ENCODE measurements at places on chromosomes 1 and 21.

DNA sequence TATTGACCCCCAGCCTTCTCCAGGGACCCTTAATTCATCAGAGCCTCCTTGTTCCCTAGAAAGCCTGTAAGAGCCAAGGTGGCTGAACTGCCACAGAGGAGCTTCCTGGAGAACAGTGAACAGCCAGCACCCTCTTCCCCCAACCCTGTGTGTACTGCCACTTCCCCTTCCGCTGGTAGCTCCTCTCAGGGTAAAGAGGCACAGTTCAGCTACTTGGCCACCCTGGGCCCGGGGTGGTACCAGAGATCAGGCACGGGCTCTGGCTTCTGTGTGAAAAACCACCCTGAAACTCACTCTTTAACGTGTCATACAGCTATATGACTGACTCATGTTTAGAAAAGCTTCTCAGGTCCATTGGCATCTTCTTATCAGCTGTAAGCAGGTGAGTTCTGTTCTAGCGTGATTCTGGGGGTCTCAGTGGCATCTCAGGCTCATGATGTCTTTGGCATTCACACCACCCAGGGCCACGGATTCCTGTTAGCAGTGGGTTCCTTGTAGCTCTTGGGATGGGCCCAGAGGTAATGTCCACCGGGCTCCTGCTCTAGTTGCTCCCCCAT lies 22.4 kb downstream of the ARMH1 start:
- DNase-seq = no peak

- DNase-seq = no peak
These were observed 38.4 kb upstream of the GPR25 start for GRCh38 chr1:200834383-200834782.

- DNase-seq = no peak
These were observed 623 bp upstream of the BGLAP start for GRCh38 chr1:156241311-156241811.

DNA sequence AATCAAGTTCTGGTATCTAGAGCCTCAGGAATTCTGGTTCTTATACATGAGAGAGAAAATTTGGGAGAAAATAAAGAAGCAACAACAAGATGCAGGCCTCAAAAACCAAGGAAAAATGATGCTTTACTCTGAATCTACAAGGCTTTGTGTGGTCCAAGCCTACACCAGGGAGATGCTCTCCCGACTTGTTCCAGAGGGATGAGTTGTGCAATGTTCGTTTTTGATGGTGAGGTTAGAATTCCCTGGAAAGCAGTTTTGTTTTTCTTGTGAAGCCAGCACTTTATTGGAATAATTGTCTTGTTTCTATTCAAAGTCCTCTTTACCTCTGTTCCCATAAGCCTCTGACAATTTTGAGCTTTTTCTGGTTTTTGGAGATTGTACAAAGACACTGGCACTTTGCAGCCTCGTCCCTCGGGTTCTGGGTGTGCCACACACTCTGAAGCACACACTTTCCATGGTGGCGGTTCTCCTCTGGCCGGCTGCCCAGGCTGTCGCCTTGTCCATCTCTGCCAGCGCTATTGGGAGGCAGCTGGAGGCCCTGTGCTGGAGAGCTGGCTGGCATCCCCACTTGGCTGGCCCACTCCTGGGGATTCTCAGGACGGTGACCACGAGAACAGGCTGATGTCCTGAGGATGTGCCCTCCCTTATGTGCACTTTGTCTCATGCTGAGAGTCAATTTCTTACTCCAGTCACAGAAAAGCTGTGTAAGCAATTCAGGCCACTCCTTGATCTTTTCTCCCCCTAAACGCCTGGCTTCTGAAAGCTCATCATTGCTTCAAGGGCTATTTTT lies 70.2 kb downstream of the EDEM3 start:
- DNase-seq = no peak

- DNase-seq = no peak
These were observed 172.7 kb upstream of the COA6 start for GRCh38 chr1:234200566-234200965.

GRCh38 chr1:200139661-200140250 lies 112.2 kb downstream of the NR5A2 start:
- peak; percentile 16 for DNase-seq

GRCh38 chr1:108712606-108713150 lies at the start of gene FNDC7:
Gene FNDC7, plus strand, starts transcription at chr1:108712908. Its CDS starts 26 bp downstream, at chr1:108712934.
- DNase-seq = no peak

DNA sequence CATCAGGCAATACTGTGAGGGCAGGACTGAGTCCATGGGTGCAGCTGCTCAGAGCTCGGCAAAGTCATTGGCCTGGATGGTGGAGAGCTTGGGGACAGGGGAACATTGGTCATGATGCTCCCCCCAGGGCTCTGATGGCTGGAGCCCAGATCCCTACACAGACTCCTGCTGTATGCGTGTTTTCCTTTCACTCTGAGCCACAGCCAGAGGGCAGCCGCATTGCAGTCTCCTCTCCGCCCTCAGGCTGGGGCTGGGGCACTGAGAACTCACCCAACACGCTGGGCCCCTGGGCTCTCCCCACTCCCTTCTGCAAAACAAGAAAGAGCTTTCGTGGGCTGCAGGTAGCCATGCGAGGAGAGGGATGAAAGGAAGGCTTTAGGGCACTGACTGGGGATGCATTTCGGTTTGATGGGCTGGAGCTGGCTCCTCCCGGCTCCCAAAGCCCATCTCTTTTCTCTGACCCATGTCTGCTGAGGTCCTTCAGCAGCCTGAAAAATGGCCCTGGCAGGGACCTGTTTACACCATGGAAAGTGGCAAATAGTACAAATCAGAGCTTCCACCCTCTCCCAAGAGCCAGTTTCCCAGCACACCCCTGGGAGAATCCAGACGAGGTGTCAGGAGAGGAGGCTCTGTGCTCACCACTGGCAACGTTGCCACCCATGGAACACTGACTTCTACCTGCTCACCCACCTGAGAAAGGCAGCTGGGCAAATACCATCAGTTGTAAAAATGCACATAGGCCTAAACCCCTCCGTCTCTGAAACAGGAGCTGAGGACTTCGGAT lies 43.8 kb downstream of the CAPN2 start:
- no peak for DNase-seq

DNA sequence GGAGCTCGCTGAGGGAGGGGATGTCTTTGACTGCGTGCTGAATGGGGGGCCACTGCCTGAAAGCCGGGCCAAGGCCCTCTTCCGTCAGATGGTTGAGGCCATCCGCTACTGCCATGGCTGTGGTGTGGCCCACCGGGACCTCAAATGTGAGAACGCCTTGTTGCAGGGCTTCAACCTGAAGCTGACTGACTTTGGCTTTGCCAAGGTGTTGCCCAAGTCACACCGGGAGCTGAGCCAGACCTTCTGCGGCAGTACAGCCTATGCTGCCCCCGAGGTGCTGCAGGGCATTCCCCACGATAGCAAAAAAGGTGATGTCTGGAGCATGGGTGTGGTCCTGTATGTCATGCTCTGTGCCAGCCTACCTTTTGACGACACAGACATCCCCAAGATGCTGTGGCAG lies 1.4 kb downstream of the TSSK3 start:
- DNase-seq = no peak

DNA sequence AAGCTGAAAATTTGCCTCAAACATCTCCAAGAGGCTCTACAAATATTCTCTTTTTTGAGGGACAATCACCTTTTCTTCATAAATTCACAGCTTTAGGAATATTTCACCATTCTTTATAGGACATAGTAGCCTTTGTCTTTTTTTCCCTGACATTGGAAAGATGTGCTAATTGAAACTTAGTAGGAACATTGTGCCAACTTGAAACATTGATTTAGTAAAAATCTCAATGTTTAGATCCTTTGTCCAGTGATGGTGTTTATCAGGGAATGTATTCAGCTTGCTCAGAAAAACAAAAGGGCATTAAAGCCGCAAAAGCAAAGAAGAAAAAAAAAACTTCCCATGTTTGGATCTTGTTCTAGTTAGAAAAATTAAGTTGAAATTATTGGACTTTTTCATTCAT lies 52.1 kb downstream of the DPT start:
- no peak for DNase-seq

GRCh38 chr21:16169102-16169511 lies 439.3 kb downstream of the USP25 start:
- DNase-seq = no peak

DNA sequence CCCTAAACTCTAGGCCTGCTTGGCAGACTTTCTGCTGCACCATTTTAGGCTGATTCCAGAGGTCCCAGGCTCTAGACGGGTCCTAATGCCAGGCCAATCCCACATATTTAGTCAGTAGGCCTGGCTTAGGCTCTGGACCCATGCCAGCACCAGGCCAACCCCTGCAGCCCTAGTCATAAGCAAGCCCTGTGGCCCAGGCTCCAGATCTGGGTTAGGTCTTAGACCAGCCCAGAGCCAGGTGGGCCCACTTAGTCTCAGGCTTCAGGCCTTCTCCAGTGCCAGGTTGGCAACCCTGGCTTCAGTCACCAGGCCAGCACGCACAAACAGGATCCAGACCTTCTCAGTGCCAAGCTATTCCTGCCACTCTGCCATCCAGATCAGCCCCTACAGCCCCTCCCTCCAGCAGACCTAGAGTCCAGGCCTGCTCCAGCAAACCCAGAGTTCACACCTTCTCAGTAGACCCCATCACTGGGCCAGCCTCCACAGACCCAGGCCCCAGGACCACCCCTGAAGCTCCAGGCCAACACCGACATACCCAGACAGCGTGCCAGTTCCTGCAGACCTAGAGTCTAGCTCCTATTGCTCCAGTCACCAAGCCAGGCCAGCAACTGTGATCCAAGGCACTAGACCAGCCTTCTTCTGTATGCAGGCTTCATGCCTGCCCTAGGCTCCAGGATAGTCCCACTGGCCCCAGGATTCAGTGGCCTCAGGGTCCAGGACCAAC lies 467.6 kb downstream of the RWDD3 start:
- no peak for DNase-seq

GRCh38 chr1:228798035-228798434 lies 62.8 kb downstream of the RHOU start:
- no peak for DNase-seq

DNA sequence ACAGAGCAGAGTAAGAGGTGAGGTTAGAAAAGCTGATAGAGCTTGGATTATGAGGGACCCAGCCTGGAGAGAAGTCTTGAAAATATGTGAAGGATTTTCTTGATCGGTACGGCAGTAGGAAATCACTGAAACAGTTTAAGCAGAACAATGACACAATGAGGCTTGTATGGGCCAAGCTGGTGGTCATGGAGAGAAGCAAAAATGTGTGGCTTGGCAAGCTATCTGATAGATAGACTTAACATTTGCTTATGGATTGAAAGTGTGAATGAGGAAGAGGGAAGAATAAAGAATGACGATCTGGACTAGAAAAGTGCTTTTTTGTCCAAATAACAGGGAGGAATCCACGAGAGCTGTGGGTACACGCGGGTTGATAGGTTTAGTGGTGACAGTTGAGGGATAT lies 15.4 kb upstream of the XPR1 start:
- DNase-seq = no peak

DNA sequence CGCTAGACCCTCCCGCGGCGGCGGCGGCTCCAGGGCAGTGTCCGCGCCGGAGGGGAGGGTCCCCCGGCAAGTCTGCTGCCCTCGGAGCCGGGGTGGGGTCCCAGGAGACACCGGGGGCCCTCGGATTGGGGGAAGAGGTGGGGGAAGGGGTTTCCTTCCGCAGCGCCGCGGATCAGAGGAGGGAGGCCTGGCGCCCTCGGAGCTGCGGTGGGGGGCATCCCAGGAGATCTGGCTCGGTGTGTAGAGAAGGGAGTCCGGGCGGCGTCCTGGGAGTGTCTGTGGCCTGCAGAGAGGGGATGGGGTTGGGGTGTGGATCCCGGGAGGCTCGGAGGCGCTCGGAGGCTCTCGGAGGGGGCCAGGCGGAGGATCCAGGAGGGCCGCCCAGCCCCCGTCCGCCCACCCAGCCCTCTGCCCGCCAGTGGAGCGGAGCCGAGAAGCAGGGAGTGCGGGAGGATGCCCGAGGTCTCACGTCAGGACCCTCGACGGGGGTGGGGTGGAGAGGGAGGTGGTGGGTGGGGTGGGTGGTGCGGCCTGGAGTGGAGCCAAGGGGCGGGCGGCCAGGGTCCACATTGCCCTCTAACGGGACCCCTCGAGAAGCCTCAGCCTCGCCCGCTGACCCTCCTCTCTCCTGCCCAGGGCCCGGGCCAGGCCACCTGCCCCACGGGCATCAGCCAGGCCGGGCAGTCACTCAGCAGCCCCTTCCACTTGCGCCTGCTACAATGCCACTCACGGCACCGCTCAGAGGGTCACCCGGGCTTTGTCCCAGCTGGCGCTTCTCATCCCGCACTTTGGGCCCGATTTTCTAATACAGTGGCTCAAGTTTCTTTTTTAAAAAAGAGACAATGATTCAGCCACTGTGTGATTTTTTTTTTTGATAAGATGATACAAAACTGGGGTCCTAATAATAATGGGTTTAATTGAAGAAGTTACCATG lies 60.2 kb upstream of the ARHGEF16 start:
- DNase-seq = no peak

GRCh38 chr1:99363531-99363930 lies 99.2 kb downstream of the PLPPR4 start:
- DNase-seq = no peak

DNA sequence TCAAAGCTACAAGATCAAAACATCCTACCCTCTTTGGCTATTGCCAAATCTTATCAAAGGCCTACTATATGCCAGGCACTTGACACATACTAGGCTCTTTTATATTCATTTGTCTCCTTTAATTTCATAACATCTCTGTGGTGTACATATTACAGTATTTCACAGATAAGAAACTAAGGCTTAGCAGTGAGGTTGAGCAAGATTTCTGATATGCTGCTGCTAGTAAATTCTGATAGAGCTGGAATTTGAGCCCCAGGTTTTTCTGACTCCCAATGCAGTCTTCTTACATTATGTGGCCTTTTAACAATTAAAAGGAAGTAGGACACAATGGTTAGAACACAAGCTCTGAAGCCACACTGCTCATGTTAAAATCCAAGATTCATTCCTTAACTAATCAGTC lies 16.8 kb downstream of the CCDC185 start:
- no peak for DNase-seq

DNA sequence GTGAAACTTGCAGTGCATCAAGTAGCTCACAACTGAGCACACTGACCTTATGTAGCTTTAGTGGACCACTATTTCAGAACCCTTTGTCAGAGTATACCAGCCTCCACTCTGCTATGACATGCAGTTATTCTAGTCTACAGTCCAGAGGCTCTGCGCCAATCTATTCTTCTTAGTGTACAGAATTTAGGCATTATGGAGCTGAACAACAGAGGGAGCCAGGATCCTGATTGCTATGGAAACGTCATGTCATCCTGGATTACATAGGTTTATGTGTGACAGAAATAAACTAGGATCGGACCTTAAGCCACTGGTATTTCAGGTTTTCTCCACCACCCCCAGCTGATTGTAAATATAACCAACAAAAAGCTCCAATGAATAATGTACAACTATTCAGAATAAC lies 48.1 kb upstream of the EEIG2 start:
- DNase-seq = no peak

DNA sequence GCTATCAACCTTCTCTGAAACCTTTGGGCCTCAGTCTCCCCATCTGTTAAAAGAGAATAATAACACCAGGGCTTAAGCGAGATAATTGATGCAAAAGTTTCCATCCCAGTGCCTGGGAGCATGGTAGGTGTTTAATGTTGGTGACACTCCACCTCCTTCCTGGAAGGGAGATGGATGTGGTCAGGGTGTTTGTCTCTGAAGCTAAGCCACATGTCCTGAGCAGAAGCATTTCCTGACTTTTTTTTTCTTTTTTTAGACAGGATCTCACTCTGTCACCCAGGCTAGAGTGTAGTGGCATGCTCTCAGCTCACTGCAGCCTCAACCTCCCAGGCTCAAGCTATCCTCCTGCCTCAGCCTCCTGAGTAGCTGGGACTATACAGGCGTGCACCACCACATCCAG lies 72.6 kb upstream of the HMGB4 start:
- no peak for DNase-seq
